ENCODE measurements at places on chromosomes 4 and X. TPM values are rescaled to one million over a fixed set of nuclear protein-coding genes. Genes with fewer than 3 reads are reported as not detected.

CSN1S1 gene
- not detected for total RNA-seq

TLR1 gene
- total RNA-seq = 3.1 TPM

ZFP92 gene
- total RNA-seq = 0.38 TPM

CTAG2 gene
- not detected for total RNA-seq

- H3K4me3 ChIP-seq = no peak overlapping the region
- H3K36me3 ChIP-seq = no peaks in the 10 kb centered on the region
- H3K27ac ChIP-seq = no peak overlapping the region
- peaks cover 18% of the 10 kb centered on the region for H3K27me3 ChIP-seq
- no peak for DNase-seq
- H3K4me1 ChIP-seq = no peaks in the 10 kb centered on the region
Measured at GRCh38 chr4:42672359-42673081, 15.6 kb upstream of the ATP8A1 start.

GRCh38 chr4:7202411-7202810, 10.1 kb downstream of the SORCS2 start:
- H3K4me1 ChIP-seq = peaks cover 3% of the 10 kb centered on the region
- H3K27me3 ChIP-seq = peaks cover 35% of the 10 kb centered on the region
- H3K36me3 ChIP-seq = no peaks in the 10 kb centered on the region
- DNase-seq = no peak

GRCh38 chr4:45620808-45621207, 503.0 kb downstream of the GABRG1 start:
- H3K36me3 ChIP-seq = no peaks in the 10 kb centered on the region
- DNase-seq = no peak
- no peak overlapping the region for H3K27ac ChIP-seq
- H3K4me1 ChIP-seq = no peaks in the 10 kb centered on the region

- no peaks in the 10 kb centered on the region for H3K36me3 ChIP-seq
- peaks cover 7% of the 10 kb centered on the region for H3K4me1 ChIP-seq
- H3K27me3 ChIP-seq = peaks cover 2% of the 10 kb centered on the region
- H3K27ac ChIP-seq = no peak overlapping the region
- DNase-seq = no peak
Measured at GRCh38 chr4:57061395-57061794, 48.8 kb downstream of the IGFBP7 start.

- no peaks in the 10 kb centered on the region for H3K4me1 ChIP-seq
- no peak overlapping the region for H3K4me3 ChIP-seq
Measured at GRCh38 chrX:149131774-149132173, 373.3 kb downstream of the IDS start.

Measured in progenitor cell of endocrine pancreas (in vitro differentiated cells).